ENCODE measurements at places on chromosomes 7 and 10.
A peak's percentile ranks its signal among the peaks of the same experiment; 100 is the strongest.

- DNase-seq: no peak
Observed at GRCh38 chr10:11387044-11387443, 224.4 kb downstream of the USP6NL start.

DNA sequence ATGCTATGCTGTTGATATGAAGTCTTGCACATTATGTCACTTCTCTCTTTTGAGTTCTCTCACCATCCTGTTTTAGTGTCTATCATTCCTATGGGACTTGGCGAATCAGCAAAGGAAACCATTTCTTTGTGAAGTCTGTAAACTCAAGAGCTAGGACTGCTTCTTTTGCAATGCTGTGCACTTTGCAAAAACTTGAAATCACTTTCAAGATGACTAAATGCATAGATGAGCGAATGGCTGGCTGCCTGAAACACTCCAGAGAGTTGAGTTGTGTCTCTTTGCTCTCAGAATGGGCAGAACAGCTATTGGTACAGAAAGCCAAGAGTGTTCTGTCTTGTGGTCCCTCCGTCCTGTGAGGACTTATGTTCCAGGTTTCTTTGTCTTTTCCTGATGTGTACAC, 18.3 kb upstream of the ELMO1 start:
- DNase-seq: no peak

- DNase-seq: no peak
Observed at GRCh38 chr10:102850025-102850518, 4.0 kb upstream of the BORCS7 start.

DNA sequence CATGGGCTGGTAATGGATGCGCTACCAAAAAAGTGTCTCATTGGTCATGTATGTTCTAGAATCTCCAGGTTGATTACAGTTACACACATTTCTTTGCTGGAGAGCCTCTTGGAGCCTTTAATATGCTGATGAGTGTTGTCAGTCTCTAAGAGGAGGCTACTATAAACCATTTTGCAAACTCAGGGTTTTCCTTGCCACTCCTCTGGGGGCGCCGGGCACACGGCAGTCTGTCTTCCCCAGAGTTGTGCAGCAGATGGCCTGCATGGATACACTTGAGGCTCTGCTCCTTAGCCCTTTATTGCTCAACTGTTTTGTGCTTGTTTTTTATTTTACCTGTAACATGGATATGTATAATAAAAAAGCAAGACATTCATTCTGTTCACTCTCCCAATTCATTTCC, 196.5 kb downstream of the ACTR3B start:
- DNase-seq: no peak

DNA sequence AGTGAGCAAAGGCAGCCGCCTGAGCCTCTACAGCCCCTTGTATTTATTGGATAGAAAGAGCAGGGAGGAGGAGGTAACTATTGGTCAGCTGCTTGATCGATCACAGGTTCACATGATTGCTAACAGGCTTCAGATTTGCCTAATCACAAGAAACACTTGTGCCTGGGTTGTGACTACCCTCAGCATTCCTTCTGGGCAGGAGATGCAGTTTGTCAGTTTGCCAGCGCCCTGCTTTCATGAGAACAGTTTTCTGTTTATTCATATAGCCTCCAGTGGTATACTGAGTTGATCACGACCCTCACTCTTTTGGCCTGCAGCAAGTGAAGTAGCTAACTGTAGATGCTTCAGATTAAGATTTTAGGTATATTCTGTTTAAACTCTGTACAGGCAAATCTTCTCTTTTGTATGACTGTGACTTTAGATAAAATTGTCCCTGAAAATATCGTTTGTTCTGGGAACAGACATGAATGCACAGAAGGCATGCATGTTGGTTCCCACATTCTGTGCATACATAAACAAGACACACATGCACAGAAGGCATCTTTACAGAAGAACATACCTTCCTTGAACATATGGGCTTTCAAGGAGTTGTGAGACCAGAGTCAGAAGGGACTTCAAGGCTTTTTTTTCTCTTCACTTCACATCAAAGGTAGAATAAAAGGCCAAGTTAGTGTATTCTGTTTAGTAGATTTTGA, 422.4 kb upstream of the STEAP1 start:
- no peak for DNase-seq

GRCh38 chr7:149874644-149875028, 867 bp downstream of the ATP6V0E2 start:
- DNase-seq: no peak

DNA sequence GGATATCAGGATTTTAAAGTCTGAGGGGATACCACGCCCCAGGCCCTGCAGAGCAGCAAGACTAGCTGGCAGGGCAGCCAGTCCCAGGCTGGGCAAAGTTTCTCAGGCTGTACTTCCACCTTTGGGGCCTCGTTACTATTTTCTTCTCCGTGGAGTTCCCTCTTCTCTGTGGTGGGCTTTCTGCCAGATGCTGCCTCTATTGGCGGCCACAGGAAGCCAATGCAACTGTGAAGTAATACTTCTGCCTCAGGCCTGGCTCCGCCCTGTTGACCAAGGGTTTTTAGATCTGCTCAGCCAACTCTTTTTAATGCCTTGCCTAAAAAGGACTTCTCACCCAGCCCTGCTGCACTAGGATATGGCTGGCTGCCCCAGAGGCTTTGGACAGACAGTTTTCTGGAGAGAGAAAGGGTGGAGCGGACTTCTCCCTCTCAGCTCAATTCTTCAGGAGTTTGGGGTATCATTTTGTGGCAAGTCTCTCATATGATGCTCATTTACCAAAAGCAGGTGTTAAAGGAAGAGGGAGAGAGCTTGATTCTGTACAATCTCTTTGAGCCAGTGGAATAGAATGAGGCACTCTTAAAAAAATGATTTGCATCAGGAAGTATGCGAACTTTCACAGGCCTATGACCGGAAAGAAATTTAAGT, 67.4 kb downstream of the HHEX start:
- peak; percentile 13 for DNase-seq

GRCh38 chr7:27316311-27316710, 73.7 kb downstream of the EVX1 start:
- no peak for DNase-seq

GRCh38 chr7:32892521-32893206, 1.1 kb upstream of the KBTBD2 start:
- DNase-seq: peak; percentile 73

GRCh38 chr7:19107356-19108146, 9.9 kb downstream of the TWIST1 start:
- DNase-seq: no peak

DNA sequence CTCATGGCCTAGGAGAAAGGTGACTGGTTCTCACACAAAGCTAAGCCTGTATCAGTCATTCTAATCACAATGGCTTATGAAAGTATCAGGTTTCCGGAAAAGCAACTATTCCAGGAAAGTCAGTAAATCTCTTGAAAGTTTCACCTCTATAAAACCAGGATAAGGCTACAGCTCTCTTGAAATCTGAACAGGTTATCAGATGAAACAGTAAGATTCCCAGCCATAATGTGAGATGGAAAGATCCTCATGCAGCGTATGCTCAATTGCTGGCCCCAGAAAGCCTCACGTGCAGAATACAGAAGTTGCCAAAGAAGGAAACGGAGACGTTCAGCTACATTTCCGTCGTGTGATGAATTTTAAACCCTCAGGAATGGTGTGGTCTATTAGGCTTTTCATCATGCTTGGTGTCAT, 90.0 kb downstream of the PFKFB3 start:
- DNase-seq: no peak

- DNase-seq: no peak
Observed at GRCh38 chr10:61343796-61344195, 109.4 kb downstream of the TMEM26 start.

GRCh38 chr10:122117475-122117874, 128.5 kb downstream of the TACC2 start:
- DNase-seq: no peak

DNA sequence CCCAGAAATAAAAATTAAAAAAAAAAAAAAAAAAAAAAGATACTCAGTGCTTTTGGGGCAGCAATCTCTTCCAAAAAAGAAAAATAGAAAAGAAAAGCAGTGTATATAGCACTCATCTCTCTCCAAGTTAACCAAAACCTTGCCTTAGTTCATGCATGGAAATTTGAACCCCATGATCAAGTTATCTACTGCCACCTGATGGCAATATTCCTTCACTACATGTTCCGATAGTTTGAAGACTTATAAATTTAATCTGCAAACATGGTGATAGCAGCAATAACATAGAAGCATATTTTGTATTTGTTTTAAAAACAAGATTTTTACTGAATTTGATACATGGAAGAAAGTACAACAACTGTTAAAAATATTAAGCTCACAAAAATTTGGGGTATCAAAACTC, 48.6 kb upstream of the SLIT1 start:
- peak; percentile 23 for DNase-seq

DNA sequence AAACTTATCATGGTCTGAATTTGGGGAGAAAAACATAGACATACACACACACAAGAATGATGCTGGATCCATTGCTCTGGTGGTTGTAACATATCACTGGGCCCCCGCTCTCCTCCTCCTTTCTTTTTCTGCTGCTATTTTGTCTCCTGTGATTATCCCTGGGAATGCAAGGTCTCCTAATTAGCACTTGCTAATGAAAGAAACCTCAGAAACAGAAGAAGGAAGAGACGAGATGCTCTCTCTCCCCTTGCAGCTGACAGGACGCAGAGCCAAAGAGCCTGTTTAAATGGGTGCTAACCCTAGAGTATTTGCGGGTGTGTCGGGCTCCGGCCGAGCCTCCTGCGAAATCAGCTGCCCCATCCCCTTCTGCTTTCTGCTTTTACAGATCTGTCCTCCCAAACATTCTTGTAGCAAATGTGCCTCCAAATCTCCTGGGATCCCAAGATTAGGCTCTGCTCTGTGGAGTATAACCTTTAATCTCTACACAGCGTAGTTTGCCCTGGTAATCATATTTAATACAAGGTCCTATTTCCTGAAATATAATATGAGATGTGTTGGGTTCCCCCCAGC, 81.5 kb downstream of the FRMPD2 start:
- DNase-seq: no peak

DNA sequence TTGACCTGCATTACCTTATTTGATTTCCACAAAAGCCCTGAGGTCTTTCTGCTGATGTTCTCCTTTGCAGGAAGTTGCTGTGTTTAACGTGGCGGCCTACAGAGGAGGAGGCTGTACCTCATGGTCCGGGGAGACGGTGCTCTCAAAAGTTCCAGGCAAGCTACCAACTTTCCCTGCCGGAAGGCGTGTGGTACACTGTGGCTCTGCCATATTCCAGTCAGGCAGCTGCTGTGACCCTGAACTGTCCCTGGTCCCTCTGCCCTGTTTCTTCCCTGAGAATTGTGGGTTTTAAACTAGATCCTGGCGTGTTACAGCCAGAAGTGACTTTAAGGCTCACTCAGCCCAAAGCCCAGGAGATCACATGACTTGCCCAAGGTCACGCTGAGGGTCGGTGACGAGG, 139.2 kb downstream of the TEX36 start:
- no peak for DNase-seq

- DNase-seq: no peak
Observed at GRCh38 chr7:11177793-11178192, 204.1 kb downstream of the PHF14 start.

- DNase-seq: no peak
Observed at GRCh38 chr10:92813979-92814378, 34.3 kb upstream of the EXOC6 start.

Measured in CD4-positive, alpha-beta T cell treated with Interleukin-10 for 1 hour (primary cell).